Liver (tissue), 10 donors: ENCODE measurements at places on chromosomes 11 and 22. TPM values are rescaled to one million over a fixed set of nuclear protein-coding genes. Genes with fewer than 3 reads are reported as not detected.

Gene OR8D2
- not detected for polyA plus RNA-seq

Gene HOATZ
- polyA plus RNA-seq = not detected

Gene GGTLC2
- not detected for polyA plus RNA-seq

Gene BEST1
- 0.22 TPM for polyA plus RNA-seq

DNA sequence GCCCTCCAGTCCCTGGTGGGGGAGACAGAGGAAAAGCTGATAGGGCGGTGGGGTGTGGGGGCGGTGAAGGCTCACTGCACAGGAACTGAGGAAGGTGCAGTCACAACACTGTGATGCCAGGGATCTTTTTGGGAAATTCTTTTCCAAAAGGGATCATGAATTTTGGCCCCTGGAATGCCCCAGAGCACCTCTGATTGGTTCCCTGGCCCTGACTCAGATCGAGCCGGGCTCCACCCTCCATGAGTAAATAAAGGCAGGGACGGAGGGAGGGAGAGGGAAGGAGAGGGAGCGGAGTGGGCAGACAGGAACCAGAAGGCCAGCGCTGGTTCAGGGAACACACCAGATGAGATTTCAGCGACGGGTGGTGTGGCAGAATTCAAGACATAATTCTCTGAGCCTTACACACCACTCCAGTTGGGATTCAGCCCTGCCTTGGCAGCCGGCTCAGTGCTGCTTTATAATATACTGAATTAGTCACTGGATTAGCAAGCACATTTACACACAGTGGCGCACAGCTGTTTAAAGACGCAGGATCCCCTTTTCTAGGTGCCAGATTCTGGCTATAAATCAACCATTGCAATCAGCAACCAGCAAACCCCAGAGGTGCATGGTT, 80.3 kb downstream of the ETS1 start:
- H3K27me3 ChIP-seq = no peaks in the 10 kb centered on the region
- no peaks in the 10 kb centered on the region for H3K4me1 ChIP-seq
- H3K36me3 ChIP-seq = no peaks in the 10 kb centered on the region
- DNase-seq = no peak

DNA sequence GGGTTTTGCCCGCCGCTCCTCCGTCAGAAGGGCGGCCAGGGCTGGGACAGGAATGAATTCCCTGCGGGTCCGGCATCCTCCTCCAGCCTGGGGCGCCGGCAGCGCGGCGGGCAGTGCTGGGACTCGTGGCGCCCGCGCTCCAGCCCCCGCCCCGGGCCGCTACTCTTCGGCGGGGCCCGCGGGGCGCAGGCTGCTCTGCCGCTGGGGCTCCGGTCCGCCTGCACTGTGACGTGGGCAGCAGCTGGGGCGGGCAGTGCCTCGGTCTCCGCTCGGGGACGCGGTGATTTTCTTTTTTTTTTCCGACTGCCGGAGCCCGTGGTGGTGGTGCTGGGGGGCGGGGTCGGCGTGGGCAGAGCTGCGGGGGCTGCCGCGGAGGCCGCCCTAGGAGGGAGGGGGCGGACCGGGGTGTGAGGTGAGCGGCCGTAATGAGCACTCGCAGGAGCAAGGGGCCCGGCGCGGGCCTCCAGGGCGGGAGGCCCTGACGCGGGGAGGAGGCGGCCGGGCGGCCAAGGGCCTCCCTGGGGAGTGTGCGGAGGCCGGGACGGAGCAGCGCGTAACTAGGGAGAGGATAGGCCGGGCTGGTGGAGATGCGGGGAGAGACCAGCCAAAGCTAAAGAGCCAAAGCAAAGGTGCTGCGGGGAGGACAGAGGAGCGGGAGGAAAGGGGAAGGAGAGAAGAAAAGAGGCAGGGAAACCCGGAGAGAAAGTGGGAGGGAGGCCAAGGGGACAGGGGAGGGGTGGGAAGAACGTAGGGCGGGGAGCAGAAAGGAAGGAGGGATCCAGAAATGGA, 73.3 kb upstream of the ZBED5 start:
- H3K36me3 ChIP-seq = no peaks in the 10 kb centered on the region
- H3K4me1 ChIP-seq = peaks cover 28% of the 10 kb centered on the region
- no peaks in the 10 kb centered on the region for H3K27me3 ChIP-seq
- DNase-seq = peak; percentile 43

DNA sequence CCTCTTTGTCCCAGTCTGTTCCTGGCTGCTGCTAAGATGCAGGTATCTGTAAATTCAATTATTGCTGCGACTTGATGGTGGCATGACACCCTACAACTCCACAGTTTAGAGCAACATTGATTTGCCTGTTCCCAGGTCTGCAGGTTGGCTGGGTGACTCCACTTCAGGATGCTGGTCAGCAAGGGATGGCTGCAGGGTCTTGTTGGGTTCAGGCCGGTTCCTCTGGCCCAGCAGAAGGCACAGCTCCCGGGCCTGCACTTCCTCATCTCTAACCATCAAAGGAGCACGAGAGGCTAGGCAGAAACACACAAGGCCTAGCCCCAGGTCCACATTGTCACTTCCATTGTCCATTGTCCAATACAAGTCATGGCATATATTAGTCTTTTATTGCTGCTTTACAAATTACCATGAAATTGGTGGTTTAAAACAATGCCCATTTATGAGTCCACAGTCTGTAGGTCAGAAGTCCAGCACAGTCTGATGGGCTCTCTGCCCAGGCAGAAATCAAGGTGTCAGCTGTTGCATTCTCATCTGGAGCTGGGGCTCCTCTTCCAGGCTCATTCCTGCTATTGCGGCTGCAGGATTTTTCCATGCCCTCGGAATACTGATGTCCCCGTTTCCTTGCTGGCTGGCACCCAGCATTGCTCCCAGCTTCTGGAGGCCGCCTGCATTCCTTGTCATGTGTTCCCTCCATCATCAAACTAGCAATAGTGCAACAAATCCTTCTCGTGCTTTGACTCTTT, 96.6 kb upstream of the LMO1 start:
- H3K27me3 ChIP-seq = no peaks in the 10 kb centered on the region
- H3K36me3 ChIP-seq = no peaks in the 10 kb centered on the region
- H3K27ac ChIP-seq = no peak overlapping the region
- no peak overlapping the region for H3K4me3 ChIP-seq
- DNase-seq = no peak

DNA sequence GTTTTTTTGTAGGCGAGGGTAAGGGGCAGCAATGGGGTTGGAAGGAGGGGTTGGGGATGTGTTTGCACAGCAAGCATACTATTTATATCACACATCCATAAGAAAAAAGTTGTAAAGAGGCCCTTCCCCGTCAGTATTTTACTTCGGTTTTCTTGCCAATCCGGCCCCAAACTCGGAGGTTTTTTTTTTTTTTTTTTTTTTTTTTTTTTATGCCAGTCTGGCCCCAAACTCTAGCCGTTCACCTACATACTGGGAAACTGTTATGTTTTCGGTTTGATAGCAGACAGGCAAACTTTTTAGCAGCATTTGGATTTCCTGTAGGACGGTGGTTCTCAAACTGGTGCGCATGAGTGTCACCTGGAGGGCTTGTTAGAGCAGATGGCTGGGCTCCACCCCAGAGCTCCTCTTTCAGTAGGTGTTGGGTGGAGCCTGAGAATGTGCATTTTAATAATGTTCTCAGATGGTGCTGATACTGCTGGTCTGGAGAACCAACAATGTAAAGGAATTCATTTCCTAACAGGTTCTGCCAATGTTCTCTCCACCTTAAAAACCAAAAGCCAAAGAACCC, 76.5 kb upstream of the ZBED5 start:
- H3K4me1 ChIP-seq = peaks cover 18% of the 10 kb centered on the region
- DNase-seq = no peak
- peaks cover 3% of the 10 kb centered on the region for H3K27me3 ChIP-seq
- H3K36me3 ChIP-seq = no peaks in the 10 kb centered on the region
- no peak overlapping the region for H3K27ac ChIP-seq

DNA sequence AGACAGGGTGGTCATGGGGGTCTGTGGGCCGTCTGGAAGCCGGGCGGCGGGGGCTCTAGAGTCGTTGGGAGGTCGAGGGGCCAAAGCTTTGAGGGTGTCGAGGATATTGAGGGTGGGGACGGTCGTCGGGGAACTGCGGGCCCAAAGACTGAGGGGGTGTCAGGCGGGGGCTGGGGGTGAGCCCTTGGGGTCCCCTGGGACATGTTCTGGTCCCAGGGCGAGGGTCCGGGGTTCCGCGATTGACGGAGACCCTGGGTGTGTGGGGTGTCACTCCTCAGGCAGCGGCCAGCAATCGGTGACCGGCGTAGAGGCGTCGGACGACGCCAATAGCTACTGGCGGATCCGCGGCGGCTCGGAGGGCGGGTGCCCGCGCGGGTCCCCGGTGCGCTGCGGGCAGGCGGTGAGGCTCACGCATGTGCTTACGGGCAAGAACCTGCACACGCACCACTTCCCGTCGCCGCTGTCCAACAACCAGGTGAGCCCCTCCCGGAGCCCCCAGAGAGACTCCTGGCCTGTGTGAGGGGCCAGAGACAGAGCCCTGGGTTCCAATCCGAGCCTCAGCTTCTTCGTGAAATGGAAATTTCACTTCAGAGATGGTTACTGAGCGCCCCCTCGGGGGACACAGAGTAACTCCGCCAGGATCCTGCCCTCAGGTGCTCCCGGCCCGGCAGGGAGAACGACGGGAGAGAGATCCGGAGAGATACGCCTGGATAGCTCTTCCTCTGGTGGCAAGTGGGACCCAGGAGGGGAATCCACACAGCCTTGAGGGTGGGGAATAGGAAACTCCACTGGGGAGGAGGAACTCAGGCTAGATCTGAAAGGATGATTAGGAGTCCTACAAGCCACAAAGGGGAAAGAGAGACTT, 714 bp downstream of the SDF2L1 start:
- DNase-seq = peak; percentile 62
- H3K36me3 ChIP-seq = peaks cover 2% of the 10 kb centered on the region
- peak overlapping the region; percentile 55 for H3K27ac ChIP-seq
- H3K4me3 ChIP-seq = peak overlapping the region; percentile 81
- peaks cover 22% of the 10 kb centered on the region for H3K4me1 ChIP-seq
- no peaks in the 10 kb centered on the region for H3K27me3 ChIP-seq

DNA sequence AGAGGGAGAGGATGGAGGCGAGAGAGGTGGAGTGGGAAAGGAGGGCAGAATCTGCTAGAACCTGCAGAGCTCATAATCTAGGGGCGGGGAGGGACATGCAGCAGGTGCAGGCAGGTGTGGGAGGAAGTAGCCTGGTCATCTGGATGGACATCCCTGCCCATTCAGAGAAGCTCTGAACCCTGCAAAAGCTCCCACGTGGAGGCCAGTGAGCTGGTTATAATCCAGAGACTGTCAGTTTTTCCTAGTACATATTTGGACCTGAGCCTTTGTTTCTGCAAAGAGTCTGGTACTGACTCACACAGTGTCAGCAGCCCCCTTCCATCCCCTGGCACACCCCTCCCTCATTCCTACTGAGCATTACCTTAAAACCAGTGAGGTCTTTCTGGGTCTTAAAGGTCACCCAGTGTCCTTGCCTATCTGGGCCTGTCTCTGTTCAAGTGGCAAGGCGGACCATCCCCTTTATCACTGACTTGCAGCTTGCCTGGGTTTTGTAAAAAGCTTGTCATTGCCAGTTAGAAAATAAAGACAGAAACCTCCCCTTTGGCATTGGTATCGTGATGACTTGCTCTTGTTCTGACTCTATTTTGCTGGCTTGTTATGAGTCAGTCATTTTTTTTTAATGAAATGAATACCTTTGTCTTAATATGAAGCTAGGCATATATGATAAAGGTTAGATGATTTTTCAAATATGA, 26.1 kb downstream of the PTPRJ start:
- peak overlapping the region; percentile 77 for H3K27ac ChIP-seq
- no peak overlapping the region for H3K4me3 ChIP-seq
- H3K36me3 ChIP-seq = no peaks in the 10 kb centered on the region
- no peaks in the 10 kb centered on the region for H3K27me3 ChIP-seq
- DNase-seq = no peak
- peaks cover 47% of the 10 kb centered on the region for H3K4me1 ChIP-seq

DNA sequence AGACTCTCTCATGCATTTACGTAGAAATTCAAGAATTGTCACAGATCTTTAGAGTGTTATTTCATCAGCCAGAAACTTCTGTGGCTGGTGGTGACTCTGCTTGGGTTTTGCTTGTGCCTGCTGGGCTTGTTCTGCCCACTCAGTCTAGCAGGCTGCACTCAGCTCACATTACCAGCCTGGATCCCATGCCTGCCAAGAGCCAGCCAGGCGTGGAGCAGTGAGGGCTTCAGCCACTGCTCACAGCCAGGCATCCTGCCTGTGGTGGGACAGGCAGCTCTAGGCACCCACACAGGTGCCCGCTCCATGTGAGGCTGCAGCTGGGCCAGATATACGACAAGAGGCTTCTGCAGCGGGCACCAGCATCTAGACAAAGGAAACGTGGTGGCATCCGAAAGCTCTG, 1213.3 kb upstream of the RAG2 start:
- DNase-seq = no peak
- H3K36me3 ChIP-seq = no peaks in the 10 kb centered on the region
- no peak overlapping the region for H3K27ac ChIP-seq
- no peak overlapping the region for H3K4me3 ChIP-seq
- no peaks in the 10 kb centered on the region for H3K27me3 ChIP-seq

- DNase-seq = peak; percentile 61
- H3K36me3 ChIP-seq = no peaks in the 10 kb centered on the region
- H3K27ac ChIP-seq = no peak overlapping the region
- no peak overlapping the region for H3K4me3 ChIP-seq
- no peaks in the 10 kb centered on the region for H3K27me3 ChIP-seq
These were observed 99.7 kb upstream of the IGLL5 start for GRCh38 chr22:22787786-22788459.

DNA sequence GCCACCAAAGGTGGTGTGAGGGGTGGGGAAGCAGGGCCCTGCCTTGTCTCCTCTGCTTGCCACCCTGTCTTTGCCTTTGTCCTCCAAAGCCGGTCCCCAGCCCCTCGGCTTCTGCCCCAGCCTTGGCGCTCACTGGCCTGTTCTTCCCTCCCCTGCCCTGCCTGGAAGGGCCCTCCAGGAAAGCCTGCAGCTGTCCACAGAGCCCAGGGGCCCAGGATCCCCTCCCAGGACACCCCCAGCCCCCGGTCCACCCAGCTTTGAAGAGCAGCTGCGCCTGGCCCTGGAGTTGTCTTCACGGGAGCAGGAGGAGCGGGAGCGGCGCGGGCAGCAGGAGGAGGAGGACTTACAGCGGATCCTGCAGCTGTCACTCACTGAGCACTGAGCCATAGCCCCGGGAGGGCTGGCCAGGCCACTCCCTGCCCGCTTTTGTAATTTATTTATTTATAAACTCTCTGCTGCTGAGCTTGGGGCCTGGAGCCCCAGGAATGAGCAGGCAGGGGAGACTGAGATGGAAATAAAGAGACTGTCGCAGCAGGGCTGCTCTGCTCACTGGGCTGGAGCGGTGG, 1.3 kb upstream of the SSH3 start:
- H3K27ac ChIP-seq = peak overlapping the region; percentile 75
- peaks cover 5% of the 10 kb centered on the region for H3K36me3 ChIP-seq
- H3K4me1 ChIP-seq = peaks cover 35% of the 10 kb centered on the region
- no peaks in the 10 kb centered on the region for H3K27me3 ChIP-seq
- DNase-seq = no peak

DNA sequence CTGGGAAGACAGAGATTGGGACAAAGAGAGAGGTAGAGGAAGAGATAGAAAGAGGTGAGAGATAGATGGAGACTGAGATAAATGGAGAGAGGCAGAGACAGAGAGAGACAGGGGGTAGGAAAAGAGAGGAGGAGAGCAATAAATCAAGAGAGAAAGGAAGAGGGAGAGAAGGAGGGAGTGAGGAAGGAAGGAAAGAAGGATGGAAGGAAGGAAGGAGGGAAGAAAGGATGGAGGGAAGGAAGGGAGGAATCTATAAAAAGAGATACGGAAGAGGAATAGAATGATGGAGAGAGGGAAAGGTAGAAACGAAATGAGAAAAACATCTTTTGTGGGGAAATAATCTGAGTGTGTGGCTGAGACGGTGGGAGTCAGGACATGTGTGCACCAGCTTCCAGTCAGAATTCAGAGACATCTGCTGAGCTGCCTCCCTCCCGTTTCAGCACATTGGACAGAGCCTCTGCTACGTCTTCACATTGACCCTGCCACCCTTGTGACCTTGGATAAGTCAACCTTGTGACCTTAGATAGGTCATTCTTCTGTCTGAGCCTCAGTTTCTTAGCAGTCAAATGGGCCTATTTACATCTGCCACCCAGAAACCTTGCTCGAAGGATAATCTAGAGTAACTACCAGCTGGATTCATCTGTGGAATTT, 417.8 kb downstream of the MIAT start:
- H3K4me1 ChIP-seq = no peaks in the 10 kb centered on the region
- DNase-seq = no peak
- no peaks in the 10 kb centered on the region for H3K27me3 ChIP-seq
